T-helper 2 cell (primary cell): ENCODE measurements at places on chromosomes 4 and X.

- no peak for DNase-seq
These were observed 25.0 kb upstream of the SHROOM4 start for GRCh38 chrX:50838820-50839600.

DNA sequence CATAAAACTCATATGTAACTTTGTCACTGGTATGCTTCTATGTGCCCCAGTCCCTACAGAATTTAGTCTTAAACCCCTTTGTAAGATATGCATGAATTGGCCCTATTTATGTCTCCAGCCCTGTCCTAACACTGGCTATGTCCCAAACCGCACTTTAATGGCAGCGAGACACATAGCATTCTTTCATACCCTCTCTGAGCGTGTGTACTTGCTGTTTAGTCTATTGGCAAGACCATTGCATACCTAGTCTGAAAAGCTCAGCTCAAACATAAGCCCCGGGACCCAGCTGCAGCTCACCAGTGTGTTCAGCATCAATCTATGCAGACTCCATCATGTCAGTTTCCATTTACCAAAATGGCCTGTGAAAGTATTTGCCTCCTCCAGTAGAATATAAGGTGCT, 1018.4 kb upstream of the TENM3 start:
- DNase-seq: no peak

- DNase-seq: no peak
These were observed 12.2 kb upstream of the FMR1 start for GRCh38 chrX:147899379-147900114.

- no peak for DNase-seq
These were observed 2.0 kb downstream of the SMIM14 start for GRCh38 chr4:39636531-39637184.

DNA sequence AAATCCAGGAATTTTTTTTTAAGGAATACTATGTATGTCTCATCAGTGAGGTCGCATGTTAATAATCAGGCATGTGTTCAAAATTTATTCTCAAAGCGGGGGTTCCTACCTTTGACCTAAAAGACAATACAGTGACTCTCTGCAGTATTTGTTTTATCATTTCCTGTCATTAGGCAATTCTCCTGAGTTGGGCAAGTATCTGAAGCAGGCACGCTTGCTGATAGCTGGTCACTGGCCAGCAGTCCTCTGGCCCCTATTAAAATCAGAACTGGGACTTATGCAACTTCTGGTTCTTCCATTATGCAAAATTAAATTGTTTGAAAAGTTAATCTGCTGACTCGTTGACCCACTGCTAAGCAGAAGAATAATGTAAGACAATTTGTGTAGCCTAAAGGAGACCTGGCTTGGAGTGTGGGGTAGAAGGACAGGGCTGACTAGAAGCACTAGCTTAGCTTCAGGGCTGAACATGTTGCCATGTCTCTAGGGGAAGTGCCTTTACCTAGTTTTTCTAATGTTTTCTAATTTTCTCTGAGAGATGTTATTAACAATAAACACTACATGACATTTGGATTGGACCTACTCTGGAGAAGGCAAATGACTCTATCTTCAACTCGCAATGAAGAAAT, 36.0 kb upstream of the GABRA2 start:
- DNase-seq: no peak

GRCh38 chr4:128335541-128335940, 47.9 kb upstream of the PGRMC2 start:
- DNase-seq: no peak

DNA sequence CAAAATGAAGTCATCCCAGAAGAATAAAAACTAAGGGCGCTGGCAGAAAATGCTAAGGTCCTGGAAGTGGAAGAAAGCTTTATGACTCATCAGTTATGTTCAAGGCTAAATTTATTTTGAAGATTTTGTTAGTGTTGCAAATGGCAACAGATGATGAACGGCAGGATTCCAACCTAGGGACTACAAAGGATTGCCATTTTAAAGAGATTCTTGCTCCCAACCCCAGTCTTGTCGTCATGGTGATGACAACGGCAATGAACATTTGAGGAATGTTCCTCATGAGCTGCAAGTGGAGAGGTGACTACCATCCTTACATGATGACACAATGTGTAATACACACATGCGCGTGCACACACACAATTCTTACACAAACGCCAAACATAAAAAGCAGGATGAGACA, 54.4 kb upstream of the FTHL17 start:
- no peak for DNase-seq

GRCh38 chr4:76429636-76430035, 5.4 kb upstream of the SHROOM3 start:
- no peak for DNase-seq

DNA sequence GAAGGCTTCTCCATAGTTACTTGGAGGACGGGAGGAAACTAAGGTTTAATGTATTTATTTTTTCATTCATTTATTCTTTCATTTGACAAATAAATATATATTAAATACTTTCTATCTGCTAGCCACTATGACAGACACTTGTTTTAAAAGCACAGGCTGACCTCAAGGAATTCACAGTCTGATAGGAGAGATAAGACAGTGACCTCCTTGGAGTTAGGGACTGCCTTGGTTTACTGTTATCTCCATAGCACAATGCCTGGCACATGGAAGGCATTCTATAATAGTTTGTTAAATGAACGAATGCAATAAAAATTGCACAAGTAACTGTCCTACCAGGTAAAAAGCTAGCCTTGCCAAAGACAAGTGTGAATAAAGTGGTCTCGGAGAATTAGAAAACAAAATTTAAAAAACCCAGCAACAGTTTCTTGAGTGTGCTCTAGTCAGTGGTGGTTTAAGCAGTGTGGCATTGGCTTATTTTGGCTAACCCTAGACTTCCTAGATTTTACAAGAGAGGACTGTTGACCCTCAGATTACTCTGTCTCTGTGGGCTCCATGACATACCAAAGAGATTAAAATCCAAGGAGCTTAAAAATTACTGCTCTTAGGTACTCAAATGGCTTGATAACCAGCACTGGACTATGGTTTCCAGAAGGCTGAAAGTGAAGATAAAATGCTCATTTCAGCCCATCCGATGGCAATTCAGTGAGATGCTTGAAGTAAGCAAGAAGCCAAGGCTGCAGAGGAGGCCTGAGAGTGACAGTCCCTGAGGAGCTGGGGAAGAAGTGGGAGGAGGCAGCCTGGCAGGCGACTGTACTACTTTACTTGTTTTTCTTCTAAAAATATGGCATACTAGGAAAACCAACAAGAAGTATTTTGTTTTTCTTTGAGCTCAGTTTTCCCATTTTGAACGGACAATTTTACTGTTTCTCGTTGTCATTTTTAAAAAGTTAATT, 9.6 kb downstream of the AFP start:
- DNase-seq: no peak

DNA sequence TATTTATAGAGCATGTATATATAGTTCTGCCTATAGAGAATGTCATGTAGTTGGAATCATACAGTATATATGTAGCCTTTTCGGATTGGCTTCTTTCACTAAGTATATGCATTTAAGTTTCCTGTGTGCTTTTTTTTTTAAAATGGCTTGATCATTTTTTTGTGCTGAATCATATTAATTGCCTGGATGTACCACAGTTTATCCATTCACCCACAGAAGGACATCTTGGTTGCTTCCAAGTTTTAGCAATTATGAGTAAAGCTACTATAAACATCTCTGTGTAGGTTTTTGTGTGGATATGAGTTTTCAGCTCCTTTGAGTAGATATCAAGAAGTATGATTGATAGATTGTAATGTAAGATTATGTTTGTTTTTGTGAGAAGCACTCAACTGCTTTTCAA, 23.8 kb downstream of the PTTG2 start:
- DNase-seq: no peak

GRCh38 chrX:56783996-56784620, 55.1 kb downstream of the NBDY start:
- DNase-seq: no peak

GRCh38 chr4:145497199-145498149, 15.8 kb downstream of the SMAD1 start:
- DNase-seq: no peak

DNA sequence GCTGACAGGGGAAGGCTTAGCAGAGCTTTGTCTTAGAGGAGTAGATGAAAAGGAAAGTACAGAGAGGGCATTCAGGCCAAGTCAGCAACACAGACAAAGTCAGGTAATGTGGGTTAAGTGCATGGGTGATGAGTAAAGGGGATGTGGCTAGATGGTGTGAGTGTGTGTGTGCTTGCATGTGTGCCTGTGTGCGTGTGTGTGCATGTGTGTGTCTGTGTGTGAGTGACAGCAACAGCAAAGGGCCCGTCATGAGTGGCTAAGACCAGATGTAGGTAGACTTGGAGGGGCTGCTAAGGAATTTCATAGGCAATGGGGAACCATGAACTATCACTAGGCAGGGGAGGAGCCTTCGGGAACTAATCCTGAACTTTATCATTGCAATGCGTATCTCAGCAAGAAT, 2.2 kb upstream of the GPR78 start:
- DNase-seq: no peak

- DNase-seq: no peak
These were observed 16.5 kb upstream of the TDO2 start for GRCh38 chr4:155887045-155887444.

GRCh38 chrX:153659268-153659667, 12.3 kb downstream of the DUSP9 start:
- no peak for DNase-seq

- DNase-seq: no peak
These were observed 32.1 kb downstream of the XK start for GRCh38 chrX:37717708-37718107.

DNA sequence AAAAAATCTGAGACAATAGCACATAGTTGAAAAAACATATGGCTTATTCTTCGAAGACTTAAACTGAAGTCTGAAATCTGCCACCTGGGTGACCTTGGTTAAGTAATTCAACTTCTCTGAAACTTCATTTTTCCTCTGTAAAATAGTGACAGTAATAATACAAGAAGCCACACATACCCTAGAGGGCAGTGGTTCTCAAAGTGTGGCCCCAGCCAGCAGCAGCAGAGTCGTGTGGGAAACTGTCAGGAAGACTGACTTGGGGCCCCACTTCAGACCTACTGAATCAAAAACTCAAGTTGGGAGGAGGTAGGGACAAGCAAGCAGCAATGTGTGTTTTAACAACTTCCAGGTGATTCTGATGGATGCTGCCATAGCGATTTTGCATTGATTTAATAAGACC, 249.9 kb downstream of the HNRNPD start:
- DNase-seq: no peak

DNA sequence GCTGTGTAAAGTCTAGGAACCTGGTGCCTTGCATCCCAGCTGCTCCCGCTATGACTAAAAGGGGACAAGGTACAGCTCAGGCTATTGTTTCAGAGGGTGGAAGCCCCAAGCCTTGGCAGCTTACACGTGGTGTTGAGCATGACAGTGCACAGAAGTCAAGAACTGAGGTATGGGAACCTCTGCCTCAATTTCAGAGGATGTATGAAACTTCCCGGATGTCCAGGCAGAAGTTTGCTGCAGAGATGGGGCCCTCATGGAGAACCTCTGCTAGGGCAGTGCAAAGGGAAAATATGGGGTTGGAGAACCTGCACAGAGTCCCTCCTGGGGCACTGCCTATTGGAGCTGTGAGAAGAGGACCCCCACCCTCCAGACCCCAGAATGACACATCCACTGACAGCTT, 76.6 kb downstream of the DDX60 start:
- DNase-seq: no peak

GRCh38 chrX:118596390-118596789, 100.8 kb downstream of the DOCK11 start:
- DNase-seq: no peak

DNA sequence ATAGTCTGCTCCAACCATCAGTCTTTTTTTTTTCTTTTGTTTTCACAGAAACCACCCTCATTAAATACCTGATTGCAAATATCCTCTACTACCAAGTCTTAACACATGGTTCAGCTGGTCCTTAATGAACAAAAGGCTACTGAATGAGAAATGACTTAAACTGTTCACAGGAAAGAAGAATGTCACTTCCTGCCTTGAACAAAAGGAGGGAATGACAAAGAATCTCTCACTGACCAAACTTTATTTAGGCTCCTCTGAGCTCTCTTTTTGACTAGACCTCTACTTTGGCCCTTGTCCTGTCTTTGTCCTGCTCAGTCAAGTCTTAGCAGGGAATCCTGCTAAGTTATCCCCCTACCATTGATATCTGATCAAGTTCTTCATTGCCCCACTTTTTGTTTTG, 31.8 kb upstream of the GJB1 start:
- DNase-seq: no peak

GRCh38 chr4:85833302-85833701, 358.4 kb downstream of the ARHGAP24 start:
- no peak for DNase-seq

DNA sequence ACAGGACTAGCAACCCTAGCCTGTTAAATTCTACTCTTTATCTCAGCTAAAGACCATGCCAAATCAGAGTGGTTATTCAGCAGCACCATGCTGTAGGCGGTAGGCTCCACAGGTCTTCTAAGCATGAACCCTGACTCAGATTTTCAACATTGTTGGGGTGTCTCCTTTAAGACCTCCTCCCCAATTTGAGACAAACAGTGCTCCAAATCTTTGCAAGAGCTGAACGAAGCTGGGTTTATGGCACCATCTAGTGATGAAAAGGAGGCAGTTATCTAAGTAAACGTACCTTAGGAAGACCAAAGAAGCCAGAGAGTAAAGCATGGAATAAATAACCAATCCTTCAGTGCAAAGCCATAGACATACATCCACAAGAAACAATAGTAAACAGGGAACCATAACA, 334.5 kb upstream of the SLC7A11 start:
- no peak for DNase-seq
